ENCODE measurements at places on chromosomes 4 and X. TPM values are rescaled to one million over a fixed set of nuclear protein-coding genes. Genes with fewer than 3 reads are reported as not detected.

DNA sequence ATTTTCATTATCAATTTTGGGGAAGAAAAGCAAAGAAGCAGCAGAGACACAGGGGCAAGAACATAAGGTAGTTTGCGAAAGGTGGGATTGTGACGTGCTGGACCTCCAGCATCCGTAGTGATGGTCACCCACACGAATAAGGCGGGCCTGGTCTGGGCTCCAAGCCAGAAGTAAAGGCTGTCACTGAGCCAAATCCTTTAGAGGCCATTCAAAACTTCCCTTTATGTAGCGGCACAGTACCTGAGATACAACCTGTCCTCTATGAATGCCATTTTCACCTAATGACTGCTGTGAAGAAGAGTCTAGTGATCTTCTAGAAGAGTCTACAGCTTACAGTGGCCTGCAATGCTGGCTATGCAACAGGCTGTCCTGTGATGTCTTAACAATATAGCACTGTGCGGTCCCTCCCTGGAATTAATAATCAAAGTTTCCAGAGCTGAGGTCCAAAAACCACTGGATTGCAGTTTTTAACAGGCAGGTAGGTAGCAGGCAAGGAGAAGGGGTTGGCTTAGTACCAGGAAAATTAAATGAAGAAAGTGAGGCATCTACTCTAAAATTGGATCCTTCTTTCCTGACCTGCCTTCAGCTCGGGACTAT, 56.2 kb downstream of the TRIML1 start:
- peaks cover 6% of the 10 kb centered on the region for H3K4me1 ChIP-seq
- H3K36me3 ChIP-seq, result no peaks in the 10 kb centered on the region
- DNase-seq, result no peak
- H3K27me3 ChIP-seq, result no peaks in the 10 kb centered on the region

The CHRDL1 gene
- 17.8 TPM for total RNA-seq

The PCSK1N gene
- total RNA-seq, result 55.4 TPM

DNA sequence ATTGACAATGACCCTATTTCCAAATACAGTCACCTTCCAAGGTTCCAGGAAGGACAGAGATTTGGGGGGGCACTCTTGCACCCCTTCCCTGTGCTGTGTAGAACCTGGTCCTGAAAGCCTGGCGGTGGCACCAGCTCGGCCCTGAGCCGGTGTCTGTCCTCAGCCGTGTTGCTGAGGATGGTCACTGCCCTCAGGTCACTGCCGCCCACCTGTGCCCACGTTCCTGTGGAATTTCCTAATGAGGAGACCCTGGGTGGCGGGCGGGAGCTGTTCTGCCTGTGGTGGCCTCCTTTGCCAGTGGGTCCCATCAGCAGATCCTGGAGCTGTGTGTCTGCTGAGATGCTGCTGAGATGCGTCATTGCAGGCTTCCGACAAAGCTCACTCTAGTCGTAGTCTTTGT, 32.9 kb downstream of the NELFA start:
- peaks cover 38% of the 10 kb centered on the region for H3K36me3 ChIP-seq
- H3K27me3 ChIP-seq, result no peaks in the 10 kb centered on the region
- no peak for DNase-seq

- no peak overlapping the region for H3K4me3 ChIP-seq
- H3K36me3 ChIP-seq, result no peaks in the 10 kb centered on the region
- no peaks in the 10 kb centered on the region for H3K27me3 ChIP-seq
Observed at GRCh38 chr4:119209077-119209476, 3.4 kb upstream of the USP53 start.

- no peak overlapping the region for H3K4me3 ChIP-seq
- DNase-seq, result no peak
- no peak overlapping the region for H3K27ac ChIP-seq
- no peaks in the 10 kb centered on the region for H3K27me3 ChIP-seq
- H3K4me1 ChIP-seq, result no peaks in the 10 kb centered on the region
Observed at GRCh38 chrX:1751781-1752180, 136.9 kb downstream of the ASMT start.

DNA sequence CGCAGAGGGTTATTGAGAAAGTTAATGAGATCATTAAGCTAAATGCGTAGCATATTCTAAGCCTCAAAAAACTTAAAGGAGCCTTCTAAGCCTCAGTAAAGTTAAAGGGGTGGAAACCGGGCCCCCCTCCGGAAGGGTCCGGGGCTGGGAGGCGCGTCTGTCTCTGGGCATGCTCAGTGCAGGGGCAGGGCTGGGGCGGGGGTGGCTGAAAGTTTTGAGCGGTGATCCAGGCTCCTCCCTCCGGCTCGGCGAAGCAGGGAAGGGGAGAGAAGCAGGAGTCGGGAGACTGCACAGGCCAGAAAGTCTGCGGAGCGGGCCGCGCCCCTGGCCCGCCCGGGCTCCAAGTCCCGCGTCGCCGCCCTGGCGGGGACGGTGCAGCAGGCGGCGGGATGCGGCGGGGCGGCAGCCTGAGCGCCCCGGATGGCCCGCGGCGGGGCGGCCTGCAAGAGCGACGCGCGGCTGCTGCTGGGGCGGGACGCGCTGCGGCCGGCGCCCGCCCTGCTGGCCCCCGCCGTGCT, at the start of gene EVC:
Gene EVC, plus strand, starts transcription at position 241 of the 518 bp plus-strand sequence. Its CDS starts 180 bp downstream, at position 421.
- H3K4me3 ChIP-seq, result peak within 1 kb of the TSS; percentile 84
- peaks cover 12% of the 10 kb centered on the region for H3K36me3 ChIP-seq
- peak; percentile 63 for DNase-seq
- H3K27me3 ChIP-seq, result no peaks in the 10 kb centered on the region
- H3K27ac ChIP-seq, result peak within 1 kb of the TSS; percentile 92

DNA sequence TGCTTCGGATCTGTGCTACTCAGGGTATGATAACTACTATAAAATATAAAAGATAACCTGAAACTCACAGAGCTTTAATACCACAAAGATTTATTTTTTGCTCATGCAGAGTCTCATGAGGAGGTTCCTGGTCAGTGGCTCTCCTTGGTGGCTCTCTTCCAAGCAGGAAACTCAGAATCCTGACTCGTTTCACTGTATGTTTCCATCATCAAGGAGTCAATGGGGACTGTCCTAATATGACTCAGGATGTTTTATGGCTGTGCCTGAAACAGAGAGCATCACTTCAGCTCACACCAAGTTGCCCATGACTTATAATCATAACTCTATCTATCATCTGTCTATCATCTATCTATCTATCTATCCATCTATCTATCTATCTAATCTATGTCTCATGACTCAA, 620.8 kb upstream of the NR3C2 start:
- peaks cover 8% of the 10 kb centered on the region for H3K4me1 ChIP-seq
- H3K36me3 ChIP-seq, result no peaks in the 10 kb centered on the region
- H3K27ac ChIP-seq, result no peak overlapping the region
- no peak for DNase-seq
- H3K27me3 ChIP-seq, result no peaks in the 10 kb centered on the region

- peaks cover 10% of the 10 kb centered on the region for H3K36me3 ChIP-seq
- no peak overlapping the region for H3K27ac ChIP-seq
- H3K4me1 ChIP-seq, result no peaks in the 10 kb centered on the region
- no peak overlapping the region for H3K4me3 ChIP-seq
Observed at GRCh38 chrX:153460826-153461225, 9.6 kb downstream of the HAUS7 start.

The SOX3 gene
- 21.7 TPM for total RNA-seq

DNA sequence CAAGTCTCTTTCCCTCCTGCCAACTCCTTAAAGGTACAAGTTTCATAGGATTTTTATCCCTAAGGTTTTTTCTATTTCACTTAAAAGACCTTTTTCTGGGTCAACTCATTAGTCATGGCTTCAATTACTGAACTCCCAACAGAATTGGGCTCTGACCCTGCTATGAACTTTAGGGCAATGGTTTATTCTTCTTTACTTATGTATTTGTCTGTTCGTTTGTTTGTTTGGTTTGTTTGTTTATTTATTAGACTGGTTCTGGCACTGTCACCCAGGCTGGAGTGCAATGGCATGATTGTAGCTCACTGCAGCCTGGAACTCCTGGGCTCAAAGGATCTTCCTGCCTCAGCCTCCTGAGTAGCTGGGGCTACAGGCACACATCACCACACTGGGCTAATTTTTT, 5.9 kb upstream of the NOCT start:
- DNase-seq, result no peak
- no peak overlapping the region for H3K4me3 ChIP-seq
- peaks cover 5% of the 10 kb centered on the region for H3K27me3 ChIP-seq
- H3K27ac ChIP-seq, result peak overlapping the region; percentile 22
- peaks cover 3% of the 10 kb centered on the region for H3K36me3 ChIP-seq
- peaks cover 15% of the 10 kb centered on the region for H3K4me1 ChIP-seq

The SLC10A6 gene
- total RNA-seq, result not detected

DNA sequence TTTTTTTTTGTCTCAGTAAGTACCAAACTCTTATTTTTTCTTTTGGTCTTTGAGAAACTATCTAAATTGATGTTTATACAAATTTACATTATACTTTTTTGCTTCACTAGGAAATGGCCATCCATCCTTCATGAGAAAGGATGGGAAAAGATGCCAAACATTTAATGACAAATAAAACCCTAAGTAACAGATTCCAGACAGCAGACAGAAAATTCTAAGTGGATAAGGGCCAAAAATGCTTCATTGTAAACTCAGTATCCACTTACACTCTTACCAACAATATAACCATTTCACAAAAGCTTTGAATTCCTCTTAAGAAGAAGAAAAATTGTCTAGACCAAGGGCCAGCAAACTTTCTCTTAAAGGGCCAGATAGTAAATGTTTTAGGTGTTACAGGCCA, 3.5 kb downstream of the GUCY1B1 start:
- no peaks in the 10 kb centered on the region for H3K36me3 ChIP-seq
- peaks cover 11% of the 10 kb centered on the region for H3K27me3 ChIP-seq
- no peaks in the 10 kb centered on the region for H3K4me1 ChIP-seq
- no peak for DNase-seq

DNA sequence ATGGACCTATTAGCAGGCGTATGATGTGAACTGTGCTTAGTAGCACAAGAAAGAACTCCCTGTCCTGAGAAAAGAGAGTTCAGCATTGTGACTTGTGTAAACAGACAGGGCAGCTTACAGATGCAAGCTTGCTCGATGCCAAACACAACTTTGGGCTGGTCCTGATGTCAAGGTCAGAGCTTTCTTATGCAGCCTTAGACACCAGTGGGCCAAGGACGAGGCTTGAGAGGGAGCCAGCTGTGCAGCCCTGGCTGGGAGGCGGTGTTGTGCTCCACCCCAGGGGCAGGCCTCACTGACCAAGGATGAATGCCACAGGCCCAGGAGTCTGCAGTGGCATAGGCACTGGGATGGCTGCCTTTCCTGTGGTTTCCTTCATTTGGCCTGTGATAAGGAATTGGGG, 35.4 kb downstream of the JADE1 start:
- peaks cover 32% of the 10 kb centered on the region for H3K36me3 ChIP-seq
- no peak for DNase-seq
- peak overlapping the region; percentile 70 for H3K27ac ChIP-seq

- no peaks in the 10 kb centered on the region for H3K4me1 ChIP-seq
- no peak for DNase-seq
- peaks cover 3% of the 10 kb centered on the region for H3K27me3 ChIP-seq
- no peaks in the 10 kb centered on the region for H3K36me3 ChIP-seq
- H3K27ac ChIP-seq, result no peak overlapping the region
Observed at GRCh38 chr4:119313237-119313636, 8.7 kb downstream of the FABP2 start.

DNA sequence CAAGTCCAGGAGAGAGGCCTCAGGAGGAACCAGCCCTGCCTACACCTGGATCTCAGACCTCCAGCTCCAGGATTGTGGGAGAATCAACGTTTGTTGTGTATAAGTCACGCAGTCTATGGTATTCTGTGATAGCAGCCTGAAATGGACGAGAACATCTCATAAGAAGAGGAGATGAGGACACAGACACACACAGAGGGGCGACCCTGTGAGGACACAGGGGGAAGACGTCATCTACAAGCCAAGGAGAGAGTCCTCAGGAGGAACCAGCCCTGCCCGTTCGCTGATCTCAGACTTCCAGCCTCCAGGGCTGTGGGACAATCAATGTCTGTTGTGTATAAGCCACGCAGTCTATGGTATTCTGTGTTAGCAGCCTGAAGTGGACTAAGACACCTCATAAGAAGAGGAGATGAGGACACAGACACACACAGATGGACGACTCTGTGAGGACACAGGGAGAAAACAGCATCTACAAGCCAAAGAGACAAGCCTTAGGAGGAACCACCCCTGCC, 20.3 kb downstream of the P2RY8 start:
- H3K4me3 ChIP-seq, result no peak overlapping the region
- peaks cover 7% of the 10 kb centered on the region for H3K27me3 ChIP-seq
- H3K27ac ChIP-seq, result no peak overlapping the region
- H3K4me1 ChIP-seq, result peaks cover 3% of the 10 kb centered on the region

The HTR2C gene
- 0.07 TPM for total RNA-seq

The UGT2B10 gene
- total RNA-seq, result not detected

DNA sequence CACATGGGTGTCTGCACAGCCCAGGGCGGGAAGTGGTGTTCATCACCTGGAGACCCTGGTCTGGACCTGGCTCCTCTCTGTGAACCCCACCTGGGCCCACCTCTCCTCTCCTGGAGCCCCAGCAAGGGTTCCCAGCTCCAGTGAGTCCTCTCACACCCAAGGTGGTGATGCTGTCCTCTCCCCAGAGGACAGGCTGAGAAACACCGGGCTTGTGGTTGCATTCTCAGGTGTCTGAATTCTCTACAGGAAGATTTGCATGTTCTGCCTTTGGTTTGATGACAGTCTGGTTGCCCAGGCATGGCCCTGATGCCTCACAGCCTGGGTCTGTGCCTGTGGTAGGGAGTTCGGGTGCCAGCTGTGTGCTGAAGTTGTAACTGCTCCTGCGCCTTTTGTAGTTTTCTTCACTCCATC, 3.8 kb downstream of the MAEA start:
- no peak overlapping the region for H3K4me3 ChIP-seq
- H3K36me3 ChIP-seq, result peaks cover 4% of the 10 kb centered on the region
- no peak for DNase-seq
- H3K27me3 ChIP-seq, result no peaks in the 10 kb centered on the region
- peaks cover 20% of the 10 kb centered on the region for H3K4me1 ChIP-seq

- peaks cover 7% of the 10 kb centered on the region for H3K4me1 ChIP-seq
- H3K36me3 ChIP-seq, result peaks cover 31% of the 10 kb centered on the region
- no peaks in the 10 kb centered on the region for H3K27me3 ChIP-seq
- no peak overlapping the region for H3K27ac ChIP-seq
Observed at GRCh38 chr4:105170711-105171110, 24.0 kb downstream of the TET2 start.

GRCh38 chrX:15744181-15744867, 6.3 kb downstream of the CA5B start:
- H3K27ac ChIP-seq, result peak overlapping the region; percentile 85
- H3K27me3 ChIP-seq, result peaks cover 19% of the 10 kb centered on the region
- H3K4me1 ChIP-seq, result peaks cover 33% of the 10 kb centered on the region
- H3K4me3 ChIP-seq, result no peak overlapping the region
- H3K36me3 ChIP-seq, result no peaks in the 10 kb centered on the region

- H3K27ac ChIP-seq, result no peak overlapping the region
- no peak overlapping the region for H3K4me3 ChIP-seq
- H3K27me3 ChIP-seq, result no peaks in the 10 kb centered on the region
Observed at GRCh38 chr4:117771647-117772337, 262.5 kb upstream of the NDST3 start.
